ENCODE measurements at places on chromosomes 11 and 22.

GRCh38 chr11:21323617-21324016 is 654.2 kb downstream of the NELL1 start:
- DNase-seq, result no peak

DNA sequence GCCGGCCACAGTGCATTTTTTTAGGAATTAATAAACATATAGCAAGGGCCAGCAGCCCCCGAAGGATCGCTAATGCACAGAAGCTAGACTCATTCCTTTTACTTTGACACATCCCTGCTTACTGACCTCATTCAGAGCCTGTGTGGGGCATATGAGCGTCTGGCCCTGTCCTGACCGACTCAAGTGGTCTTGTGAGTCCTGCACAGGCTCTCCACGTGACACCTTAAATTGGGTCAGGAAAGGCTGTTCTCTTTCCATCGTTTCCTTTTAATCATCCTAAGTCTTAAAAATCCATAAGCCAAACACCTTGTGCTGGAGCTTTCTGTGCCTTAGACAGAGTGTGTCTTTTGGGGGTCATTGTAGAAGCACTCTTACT is 18.6 kb downstream of the SDHAF2 start:
- DNase-seq, result no peak

- no peak for DNase-seq
Observed at GRCh38 chr11:135061166-135061565, 649.1 kb upstream of the B3GAT1 start.

DNA sequence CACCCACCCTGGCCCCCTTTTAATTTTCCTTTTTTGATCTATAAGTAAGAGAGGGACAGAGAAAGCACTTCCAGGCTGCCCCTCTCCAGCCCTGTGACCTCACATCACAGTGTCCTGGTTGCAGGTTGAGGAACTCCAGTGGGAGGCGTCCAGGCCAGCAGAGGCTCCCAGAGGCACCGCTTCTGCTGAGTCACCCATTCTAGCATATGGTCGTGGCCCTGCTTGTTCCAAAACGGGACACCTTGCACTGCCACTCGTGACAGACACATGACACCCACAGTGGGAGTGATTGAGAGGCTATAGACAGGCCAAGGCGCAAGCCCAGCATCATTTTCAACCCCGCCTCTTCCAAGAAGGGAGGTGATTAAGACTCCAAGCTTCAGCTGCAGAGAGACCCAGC is 16.0 kb upstream of the TMPRSS4 start:
- DNase-seq, result no peak

DNA sequence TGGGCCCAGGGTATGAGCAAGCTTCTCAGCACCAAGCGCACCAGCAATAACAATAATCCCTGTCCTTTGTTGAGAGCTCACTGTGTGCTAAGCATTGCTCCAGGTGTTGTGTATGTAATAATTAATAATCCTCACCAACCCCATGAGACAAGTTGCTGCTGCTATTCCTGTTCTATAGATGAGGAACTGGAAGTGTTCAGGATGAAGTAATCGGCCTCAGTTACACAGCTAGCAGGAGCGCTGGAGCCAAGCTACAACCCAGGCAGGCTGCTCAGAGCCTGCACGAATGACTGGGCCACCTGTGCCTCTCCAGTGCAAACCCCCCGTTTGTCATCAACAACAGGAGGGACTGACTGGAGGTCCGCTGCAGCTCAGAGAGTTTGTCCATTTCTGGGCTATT is 35.2 kb upstream of the CECR2 start:
- DNase-seq, result no peak

- no peak for DNase-seq
Observed at GRCh38 chr22:49352361-49353169, 475.1 kb downstream of the BRD1 start.

DNA sequence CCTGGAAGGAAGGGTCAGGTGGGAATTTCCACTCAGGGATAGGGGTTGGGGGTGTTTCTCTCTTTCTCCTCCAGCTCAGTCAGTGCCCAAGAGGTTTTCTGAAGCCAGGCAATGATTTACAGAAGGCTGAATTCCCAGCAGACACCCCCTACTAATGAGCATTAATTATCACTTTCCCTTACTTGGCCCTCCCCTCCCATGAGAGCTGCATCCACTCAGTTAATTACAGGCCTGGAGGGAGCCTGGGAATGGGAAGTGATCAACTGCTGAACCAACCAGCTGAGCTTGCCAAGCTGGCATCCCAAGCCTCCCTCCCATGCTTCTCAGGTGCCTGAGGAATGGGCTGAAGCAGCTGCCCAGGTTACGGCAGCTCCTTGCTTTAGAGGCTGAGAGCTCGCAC is 992 bp downstream of the LGALS12 start:
- DNase-seq, result no peak

GRCh38 chr22:37270928-37271650 is 11.2 kb upstream of the CYTH4 start:
- no peak for DNase-seq

DNA sequence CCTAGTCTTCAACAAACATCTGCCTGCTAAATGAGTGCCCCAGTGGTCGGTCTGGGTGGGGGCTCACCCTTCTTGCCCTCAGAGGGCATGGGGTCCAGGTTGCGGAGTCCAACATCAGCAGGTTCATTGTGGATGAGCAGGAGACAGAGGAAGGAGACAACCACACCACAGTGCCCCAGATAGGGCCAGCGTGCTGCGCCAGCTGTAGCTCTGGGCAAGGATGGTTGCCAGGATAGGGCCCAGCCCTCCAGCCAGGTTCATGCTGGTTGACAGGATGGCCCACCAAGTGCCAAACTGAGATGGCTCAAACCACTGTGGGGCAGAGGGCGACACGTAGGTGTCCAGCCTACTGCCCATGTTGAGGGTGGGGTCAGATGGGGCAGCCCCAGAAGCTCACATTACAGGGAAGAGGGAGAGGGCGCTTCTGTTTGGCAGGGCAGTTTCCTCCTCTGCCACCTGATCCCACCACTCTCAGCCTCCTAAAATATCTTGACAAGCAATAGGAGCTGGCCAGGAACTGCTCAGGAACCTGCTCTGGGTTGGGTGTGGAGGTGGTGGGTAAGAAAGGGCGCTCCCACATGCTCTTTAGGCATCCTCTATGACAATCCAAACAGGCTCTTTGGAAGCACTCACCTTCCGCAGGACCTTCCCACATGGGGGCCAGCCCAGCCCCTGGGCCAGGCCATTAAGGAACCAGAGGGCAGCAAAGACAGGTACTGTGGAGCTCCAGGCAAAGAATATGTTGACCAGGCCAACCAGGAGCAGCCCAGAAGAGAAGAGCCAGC is 2.9 kb downstream of the SLC37A4 start:
- no peak for DNase-seq

DNA sequence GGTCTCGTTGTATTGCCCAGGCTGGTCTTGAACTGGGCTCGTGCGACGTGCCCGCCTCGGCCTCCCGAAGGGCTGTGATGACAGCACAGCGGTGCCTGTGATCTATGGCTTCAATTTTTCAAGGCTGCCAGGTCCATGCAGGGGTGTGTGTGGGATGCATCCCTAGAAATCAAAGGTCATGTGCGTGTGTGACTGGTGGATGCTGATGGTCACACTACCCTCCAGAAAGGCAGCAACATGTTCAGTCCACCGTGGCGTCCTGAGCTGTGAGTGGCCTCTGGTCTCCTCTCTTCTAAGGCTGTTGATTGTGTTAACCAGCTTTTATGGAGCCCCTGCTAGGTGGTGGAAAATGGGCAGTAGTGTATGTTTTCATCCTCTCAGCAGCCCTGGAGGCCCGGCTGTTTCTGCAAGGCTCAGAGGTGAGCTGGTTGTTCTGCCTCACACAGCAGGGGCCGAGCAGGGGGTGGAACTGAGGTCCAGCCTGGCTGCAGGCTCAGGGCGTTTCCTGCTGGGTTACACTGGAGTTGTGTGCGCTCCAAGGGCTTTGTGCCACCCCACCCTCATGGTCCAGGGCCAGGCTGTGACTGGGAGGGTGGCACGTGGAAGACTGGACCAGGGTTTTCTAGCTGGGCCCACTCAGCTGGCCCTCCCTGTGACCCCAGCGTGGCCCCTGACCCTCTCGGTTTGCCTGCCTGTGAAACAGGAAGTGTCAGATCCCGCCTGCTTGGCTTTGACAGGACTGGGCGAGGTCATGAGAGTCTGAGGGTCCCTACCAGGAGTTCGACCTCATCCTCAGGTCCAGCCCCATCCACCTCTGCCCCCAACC is 7.7 kb downstream of the BIK start:
- no peak for DNase-seq
